ENCODE measurements at places on chromosomes 1 and 21.

DNA sequence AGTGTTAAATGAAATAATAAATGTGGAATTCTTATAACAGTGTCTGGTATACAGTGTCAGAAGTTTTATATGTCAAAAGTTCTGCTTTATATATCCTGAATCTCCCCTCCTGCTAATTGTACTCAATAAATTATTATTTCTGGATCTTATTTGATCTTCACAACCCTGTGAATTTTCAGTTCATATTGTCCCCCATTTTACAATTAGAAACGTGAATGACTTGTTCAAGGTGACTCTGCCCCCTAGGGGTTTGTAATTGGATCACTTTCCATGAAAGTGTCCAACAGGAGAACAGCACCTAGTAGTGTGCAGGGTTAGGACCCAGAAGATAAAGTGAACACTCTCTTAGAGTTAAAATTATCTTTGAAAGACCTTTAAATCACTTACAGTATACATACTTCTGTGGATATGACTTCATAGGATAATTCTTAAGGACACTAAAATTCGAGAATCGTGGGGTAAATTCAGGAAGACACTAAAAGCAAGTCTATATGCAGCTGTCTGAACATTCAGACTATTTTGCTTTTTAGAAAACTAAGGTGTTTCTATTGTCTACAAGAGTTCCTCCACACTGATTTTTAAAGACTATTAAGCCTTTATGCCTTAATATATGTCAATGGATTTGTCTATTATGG is 4.5 kb upstream of the DDR2 start:
- DNase-seq = no peak

- no peak for DNase-seq
These were observed 54.0 kb upstream of the TMEM51 start for GRCh38 chr1:15099441-15100120.

DNA sequence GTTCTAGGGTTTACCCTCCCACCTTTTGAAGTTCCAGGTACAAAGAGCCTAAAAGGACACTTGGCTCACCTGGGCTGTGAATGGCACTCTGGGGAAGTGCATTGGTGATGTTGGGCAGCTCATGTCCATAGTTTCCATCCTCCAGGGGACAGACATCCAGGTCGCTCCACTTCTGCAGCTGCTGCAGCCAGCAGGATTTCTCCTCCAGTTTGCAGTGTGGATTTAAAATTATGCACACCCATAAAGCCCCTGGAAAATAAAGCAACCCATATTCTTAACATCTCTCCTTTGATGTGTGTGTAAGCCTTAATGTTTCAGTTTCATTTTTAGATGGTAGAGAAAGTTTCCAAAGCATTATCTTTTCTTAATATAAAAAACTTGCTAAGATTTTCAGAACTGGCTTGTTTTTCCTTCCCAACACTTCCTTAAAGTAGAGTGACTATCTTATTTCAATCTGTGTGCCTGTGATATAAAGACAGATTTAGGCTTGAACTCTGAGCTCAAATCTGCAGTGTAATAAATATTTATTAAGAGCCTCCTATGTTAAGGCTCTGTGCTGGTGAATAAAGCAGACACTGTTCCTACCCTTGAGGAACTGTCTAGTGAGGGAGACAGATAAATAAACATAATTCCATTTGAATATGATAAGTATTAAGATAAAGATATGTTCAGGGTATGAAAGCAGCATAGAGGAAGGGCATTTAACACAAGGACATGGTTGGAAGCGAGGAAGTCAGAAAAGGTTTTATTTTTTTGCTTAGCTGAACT is 39.1 kb downstream of the UROD start:
- no peak for DNase-seq

GRCh38 chr1:31897526-31898100 is 40.6 kb downstream of the PTP4A2 start:
- no peak for DNase-seq

- no peak for DNase-seq
These were observed 440.9 kb upstream of the ZRANB2 start for GRCh38 chr1:71521655-71522264.

Measured in activated CD4-positive, CD25-positive, alpha-beta regulatory T cell treated with anti-CD3 and anti-CD28 coated beads, Interleukin-2, amount 50 U/mL, for 72 hours (primary cell).